ENCODE measurements at places on chromosomes 7 and 10.

- no peak for DNase-seq
These were observed 674 bp upstream of the FRA10AC1 start for GRCh38 chr10:93703066-93703465.

DNA sequence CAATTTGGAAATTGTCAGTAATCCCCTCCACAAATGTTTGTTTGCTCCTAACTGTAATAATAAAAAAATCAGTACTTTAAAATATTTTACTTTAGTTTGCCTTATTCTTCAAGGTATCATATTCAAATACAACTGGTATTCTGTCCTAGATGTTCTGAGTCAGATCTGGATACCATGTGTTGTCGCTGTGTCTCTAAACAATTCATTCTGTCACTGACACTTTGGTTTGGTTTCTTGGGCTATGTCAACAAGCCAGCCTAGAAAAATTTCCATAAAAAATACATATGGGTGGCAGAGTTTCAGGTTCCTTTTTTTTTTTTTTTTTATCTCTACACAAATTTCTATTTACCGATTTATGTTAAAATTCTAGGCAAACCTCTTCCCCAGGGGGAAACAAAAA lies 33.2 kb upstream of the SEMA3D start:
- DNase-seq: no peak

- no peak for DNase-seq
These were observed 25.0 kb upstream of the WDR11 start for GRCh38 chr10:120825878-120826769.

DNA sequence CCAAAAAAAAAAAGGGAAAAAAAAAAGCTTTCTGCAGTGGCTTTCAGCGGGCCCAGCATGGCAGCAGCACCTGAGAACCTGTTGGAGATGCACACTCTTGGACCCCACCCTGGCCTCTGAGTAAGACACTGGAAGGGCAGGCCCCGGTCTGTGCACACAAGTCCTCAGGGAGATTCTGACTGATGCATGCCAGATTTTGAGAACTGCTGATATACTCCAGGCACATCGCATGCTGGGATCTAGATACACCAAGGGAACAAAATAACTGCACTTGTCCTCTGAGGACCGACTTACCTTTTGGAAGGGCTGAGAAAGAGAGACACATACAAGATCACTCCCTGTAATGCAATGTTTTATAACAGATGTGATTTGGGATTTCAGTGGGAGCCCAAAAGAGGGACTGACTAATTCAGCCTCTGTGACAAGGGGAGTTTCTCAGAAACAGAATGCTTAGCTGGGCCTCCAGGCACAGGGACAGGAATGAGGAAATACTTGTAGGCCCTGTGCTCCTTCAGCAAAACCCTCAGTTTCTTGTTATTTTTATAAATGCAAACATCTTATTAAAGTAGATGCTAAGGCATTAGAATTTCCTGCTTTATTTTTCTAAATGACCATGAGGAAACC lies 8.2 kb downstream of the EGFR start:
- DNase-seq: no peak

DNA sequence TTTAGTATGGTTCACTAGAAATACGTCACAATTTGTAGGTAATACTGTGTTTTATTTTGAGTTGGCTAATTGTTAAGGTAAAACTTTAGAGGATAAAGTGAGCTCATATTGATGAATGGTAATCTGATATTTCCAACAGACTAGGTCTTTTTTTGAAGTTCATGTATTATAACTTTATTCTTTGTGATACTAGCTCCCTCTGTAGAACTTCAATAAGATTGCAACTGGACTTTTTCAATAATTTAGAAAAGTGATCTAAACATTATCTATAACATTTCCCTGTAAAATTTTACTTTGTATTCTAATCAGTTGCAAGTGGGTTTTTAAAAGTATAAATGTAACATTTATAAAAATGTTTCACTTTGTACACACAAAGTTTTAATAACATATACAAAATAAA lies 83.5 kb downstream of the ADK start:
- DNase-seq: no peak

DNA sequence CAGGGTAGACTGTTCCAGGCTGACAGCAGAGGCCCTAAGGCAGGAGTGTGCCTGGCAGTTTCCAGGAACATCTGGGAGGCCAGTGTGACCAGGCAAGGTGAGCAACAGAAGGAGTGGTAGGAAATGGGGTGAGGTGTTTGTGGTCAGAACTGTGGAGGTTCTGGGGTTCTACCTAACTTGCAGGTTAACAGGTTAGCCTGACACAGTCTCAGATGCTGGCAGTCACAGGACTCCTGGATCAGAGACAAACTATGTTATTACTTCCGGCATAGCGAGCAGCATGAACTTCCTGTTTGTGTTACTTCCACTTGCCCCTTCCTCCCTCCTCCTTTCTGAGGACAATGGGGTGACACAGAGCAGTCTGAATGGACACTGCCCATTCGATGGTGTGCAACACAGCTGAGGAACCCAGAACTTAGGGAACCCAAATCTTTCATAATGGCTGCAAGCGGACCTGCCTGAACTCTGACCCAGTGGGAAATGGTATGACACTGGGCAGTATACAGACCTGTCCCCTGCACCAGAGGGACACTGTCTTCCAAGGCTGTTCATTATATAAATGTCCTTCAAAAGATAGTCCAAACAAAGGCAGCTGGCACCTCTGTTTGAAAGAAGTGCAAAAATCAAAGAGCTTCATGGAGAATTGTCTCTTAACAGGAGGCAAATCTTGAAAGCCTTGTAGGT lies 3.9 kb upstream of the SAR1A start:
- no peak for DNase-seq

- DNase-seq: no peak
These were observed 183.0 kb downstream of the ARID5B start for GRCh38 chr10:62084451-62084850.

GRCh38 chr7:121544726-121545125 lies 148.6 kb upstream of the FAM3C start:
- peak; percentile 17 for DNase-seq

- DNase-seq: no peak
These were observed 258.2 kb downstream of the KIF20B start for GRCh38 chr10:89959433-89960110.

Measured in stimulated activated CD4-positive, alpha-beta T cell treated with anti-CD3 and anti-CD28 coated beads, Interleukin-12 subunit alpha, Interleukin-12 subunit beta, amount 100 ng/mL, for 48 hours (primary cell).